Karpas-422 (cell line): ENCODE measurements at places on chromosomes 12 and 14.

GRCh38 chr12:63981343-63981742 lies 136.8 kb downstream of the SRGAP1 start:
- no peak for DNase-seq

- DNase-seq, result no peak
Observed at GRCh38 chr12:70830221-70831061, 90.1 kb downstream of the PTPRR start.

DNA sequence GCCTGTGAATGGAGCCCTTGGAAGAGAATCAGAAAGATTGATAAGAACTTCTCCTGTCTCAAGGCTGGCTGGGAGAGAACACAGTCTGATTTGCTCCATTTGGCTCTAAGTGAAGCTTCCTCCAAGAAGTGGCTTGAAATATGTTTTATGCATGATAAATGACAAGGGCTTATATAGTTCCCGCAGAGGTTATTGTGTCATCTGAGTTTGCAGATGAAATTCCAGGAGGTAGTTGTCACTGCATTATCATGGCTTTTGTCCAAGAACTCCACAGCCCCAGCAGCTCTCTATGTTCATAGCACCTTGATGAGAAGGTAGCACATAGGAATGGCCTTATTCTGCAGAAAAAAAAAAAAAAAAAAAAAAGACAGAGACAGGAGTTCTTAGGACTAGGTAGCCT lies 108.5 kb downstream of the DACT1 start:
- no peak for DNase-seq

DNA sequence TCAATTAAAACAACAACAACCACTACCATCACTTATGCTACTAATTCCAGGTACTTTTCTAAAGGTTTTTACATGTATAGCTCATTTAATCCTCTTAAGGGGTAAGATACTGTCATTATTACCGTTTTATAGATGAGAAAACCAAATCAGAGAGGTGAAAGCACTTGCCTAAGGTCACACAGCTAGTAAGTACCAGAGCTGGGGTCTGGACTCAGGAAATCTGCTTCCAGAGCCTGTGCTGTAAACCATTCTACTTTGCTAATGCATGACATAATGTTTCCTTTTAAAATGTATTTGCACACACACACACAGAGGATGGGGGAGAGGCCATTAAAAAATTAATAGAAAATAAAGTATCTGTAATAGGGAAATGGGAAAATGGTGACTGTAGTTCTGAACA lies 113.4 kb downstream of the PTPN11 start:
- no peak for DNase-seq
